ENCODE measurements at places on chromosomes 16 and 17.

DNA sequence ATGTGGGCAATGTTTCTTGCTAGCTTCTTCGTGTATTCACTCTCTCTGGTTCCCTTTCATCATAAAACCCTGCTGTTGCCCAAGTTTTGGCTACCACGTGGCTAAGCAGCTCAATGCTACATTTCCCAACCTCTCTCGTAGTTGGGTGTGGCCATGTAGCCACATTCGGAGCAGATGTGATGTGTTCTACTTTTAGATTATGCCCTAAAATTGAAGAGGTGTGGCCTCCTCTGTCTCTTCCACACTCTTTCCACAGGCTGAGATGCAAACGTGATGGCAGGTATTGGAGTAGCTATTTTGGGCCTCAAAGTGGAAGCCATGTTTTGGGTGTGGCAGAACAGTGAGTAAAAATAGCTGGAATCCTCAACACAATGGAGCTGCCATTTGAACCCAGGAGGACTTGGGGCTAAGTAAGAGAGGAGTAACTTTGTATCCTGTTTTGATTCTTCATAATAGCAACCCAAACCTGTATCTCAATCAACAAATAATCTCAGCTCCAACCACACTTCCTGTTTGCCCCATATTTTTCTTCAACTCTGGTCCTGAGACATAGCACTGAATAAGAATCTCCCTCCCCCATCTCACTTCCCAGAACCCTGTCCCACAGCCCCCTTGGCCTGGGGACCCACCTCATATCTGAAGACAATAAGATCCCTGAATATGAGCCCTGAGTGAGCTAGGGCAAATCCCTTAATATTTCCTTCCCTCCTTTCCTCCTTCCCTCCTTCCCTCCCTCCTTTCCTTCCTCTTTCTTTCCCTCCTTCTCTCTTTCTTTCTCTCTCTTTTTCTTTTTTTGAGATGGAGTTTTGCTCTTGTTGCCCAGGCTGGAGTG, 4.0 kb downstream of the NUPR1 start:
- no peak for DNase-seq

- no peak for DNase-seq
Measured at GRCh38 chr16:585351-585750, 4.5 kb upstream of the RAB40C start.

GRCh38 chr17:6638046-6638908, 2.2 kb downstream of the KIAA0753 start:
- DNase-seq: no peak

DNA sequence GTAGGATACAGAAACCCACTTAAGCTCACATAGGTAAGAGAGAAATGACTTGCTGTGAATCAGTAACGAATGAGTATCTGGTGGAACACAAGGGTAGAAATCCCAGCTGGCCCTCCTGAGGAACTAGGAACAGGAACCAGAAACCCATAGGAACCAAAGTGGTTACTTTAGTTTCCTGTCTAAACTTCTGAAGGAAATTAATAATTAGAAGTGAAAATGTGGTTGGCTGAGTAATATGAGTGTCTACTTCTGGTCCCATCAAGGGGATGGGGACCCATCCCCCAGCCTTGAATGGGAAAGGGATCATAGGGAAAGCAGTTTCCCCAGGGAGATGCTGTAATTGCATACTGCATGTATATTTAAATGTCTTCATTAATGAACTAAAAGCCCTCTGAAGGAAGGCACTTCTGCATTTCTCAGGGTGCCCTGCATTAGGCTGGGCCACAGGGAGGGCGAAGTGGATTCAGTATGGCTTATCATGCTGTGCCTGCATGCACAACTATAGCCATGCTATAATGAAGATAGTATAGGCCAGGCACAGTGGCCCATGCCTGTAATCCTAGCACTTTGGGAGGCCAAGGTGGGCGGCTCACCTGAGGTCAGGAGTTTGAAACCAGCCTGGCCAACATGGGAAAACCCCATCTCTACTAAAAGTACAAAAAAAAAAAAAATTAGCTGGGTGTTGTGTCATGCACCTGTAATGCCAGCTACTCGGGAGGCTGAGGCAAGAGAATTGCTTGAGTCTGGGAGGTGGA, 45.6 kb downstream of the CYB5B start:
- no peak for DNase-seq

- no peak for DNase-seq
Measured at GRCh38 chr16:17448640-17449638, 21.8 kb downstream of the XYLT1 start.

GRCh38 chr17:59711936-59712335, 4.5 kb downstream of the VMP1 start:
- no peak for DNase-seq

DNA sequence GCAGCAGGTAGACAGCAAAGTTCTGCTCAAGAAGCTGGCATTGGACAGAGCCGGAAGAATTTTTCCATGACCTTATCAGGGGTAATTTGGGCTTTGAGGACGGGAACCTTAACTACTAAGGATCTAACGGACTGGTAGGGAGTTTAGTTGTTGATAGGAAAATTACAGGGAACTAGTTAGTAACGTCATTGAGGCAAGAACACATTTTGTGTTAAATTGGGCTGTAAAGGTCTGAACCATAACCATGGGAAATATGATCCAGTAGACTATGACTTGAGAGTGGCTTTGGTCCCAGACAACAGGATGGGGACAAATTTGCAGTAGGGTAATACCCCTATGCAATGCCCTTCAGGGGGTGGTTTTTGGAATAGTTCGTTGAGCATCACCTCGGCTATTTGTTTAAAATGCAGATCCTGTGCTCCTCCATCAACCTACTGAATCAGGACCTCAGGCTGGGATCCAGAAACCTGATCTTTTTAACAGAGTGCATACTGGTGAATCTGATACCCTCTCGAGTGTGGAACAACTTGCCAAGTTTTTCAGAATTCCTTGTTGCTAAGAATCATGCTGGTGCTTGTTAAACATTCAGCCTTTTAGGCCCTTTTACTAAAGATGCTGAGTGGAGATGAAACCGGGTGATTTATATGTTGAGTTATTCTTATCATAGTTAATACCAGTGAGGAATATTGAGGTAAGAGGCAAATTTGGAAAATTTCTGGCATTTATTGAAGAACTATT, 255.1 kb downstream of the MAP2K6 start:
- no peak for DNase-seq

- peak; percentile 79 for DNase-seq
Measured at GRCh38 chr17:4833178-4833940, at the start of gene MINK1. TSS of gene MINK1 (plus strand) at chr17:4833340. CDS start at chr17:4833584, 244 bp downstream.

DNA sequence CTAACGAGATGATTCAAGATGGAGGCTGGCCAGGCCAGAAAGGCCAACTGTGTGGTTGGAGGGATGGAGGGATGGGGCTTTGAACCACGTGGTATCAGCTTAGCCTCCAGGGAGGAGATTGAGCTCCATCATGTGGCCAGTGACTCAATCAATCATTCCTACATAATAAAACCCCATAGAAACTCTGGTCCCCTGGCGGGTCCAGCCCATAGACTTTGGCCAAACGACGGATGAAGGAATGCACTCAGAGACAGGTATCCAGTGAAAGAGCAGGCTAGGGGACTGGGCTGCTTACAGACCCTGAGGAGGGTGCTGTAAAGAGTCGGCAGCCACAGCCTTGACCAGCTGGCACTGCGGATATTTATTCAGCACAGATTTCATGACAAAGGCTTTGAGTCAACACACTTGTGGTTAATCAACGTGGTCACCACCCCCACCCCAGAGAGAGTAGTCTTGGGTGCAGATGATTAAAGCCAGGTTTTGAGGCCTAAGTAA, 308.7 kb upstream of the TNRC6C start:
- no peak for DNase-seq
